ENCODE measurements at places on chromosomes 3 and 15.

GRCh38 chr3:12405432-12406272 lies 78.6 kb upstream of the TSEN2 start:
- peak; percentile 82 for DNase-seq

DNA sequence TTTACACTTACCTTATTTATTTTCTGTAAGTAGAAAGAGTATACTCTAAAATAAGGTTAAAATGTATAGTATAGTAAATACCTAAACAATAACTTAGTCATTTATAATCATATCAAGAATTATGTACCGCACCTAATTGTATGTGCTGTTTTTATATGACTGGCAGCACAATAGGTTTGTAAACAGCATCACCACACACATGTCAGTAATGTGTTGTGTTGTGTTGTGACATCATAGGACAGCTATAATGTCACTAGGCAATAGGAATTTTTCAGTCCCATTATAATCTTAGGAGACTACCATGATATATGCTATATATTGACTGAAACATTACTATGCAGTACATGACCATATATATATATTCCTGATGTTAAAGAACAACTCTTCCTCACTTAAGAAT lies 99.9 kb upstream of the CNTN4 start:
- no peak for DNase-seq

GRCh38 chr15:90598031-90598577 lies 68.4 kb downstream of the CRTC3 start:
- DNase-seq, result no peak

DNA sequence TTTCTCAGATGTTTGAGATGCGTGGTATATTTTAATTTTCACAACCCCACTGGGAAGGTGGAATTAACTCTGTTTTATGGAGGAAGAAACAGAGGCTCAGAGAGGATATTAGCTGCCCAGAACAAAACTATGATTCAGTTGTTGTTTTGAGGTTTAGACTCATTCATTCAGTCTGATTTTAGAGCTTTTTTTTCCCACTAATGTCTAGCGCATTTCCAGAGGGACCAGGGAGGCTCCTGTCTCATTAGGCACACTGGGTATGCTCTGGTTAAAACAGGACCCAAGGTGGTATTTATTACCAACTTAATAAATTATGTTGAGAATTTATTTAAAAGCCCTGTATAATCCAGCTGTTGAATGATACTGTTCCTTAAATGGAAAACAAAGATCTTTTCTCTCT lies 272.0 kb upstream of the RGMA start:
- no peak for DNase-seq

DNA sequence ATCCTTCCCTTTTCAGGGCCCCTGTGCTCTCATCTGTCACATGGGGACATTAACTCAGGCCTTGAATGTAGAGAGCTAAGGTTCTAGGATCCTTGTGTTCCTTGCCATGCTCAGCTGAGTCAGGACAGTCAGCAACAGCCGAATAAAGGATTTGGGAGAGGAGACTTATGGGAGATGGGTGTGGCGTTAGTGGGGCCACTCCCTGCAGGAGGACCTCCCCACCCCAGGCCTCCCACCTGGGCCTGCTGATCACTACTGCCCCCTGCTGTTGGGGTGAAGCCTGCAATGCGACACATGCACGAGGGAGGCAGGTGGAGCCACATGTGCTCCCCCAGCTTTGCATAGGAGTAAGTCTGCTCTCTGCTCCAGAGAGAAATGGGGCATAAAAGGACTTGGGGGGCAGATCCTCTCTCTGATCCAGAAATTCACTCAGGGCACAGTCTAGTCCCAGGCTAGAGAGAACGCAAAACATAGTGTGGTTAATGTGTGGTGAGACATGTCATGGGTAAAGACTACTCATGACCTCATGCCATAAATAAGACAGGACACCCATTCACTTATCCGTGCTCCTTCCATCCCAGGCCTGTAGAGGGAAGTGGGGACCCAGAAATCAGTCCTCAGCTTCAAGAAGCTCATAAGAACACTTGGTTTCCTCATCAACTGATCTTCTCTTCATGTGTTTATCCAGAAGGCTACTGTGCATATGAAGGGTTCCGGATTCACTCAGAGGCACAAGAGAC lies 19.4 kb downstream of the RBP1 start:
- no peak for DNase-seq

DNA sequence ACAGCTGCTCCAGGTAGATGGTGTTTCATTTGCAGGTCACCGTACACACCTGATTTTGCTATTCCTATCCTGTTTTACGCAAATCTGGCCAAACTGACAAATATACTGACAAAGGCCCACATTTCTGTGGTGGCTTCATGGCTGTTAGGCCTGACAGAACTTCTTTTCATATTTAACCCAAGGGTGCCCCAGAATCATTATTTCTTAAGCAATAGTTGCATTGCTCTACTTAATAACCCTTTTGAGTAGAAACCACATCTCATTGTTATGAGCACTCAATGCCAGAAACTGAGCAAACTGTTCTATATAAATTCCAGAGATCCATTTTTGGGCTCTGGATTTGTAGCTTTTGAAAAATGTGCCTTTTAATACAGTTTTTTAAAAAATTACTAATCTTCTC lies 19.4 kb downstream of the ASTE1 start:
- no peak for DNase-seq

DNA sequence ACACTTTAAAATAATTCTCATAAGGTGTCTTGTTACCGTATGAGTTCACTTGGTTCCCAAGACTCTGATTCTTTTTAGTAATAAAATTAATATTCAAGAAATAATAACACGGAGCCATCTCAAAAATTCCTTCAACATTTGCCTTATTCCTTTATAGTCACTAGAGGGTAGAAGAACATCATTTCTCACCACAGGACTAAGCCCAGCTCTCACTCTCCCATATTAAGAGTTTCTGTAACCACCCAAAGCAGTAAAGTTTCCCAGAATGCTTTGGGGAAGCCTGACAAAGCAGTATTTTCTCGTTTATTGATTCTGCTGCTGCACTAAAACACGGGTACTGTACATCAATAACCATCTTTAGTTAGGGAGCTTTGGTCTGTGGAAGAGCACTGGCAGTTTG lies 114.9 kb downstream of the MCTP2 start:
- DNase-seq, result no peak

- peak; percentile 64 for DNase-seq
Observed at GRCh38 chr3:129626744-129627349, 20.4 kb upstream of the PLXND1 start.

- peak; percentile 47 for DNase-seq
Observed at GRCh38 chr3:66276705-66277274, 56.0 kb downstream of the SLC25A26 start.

DNA sequence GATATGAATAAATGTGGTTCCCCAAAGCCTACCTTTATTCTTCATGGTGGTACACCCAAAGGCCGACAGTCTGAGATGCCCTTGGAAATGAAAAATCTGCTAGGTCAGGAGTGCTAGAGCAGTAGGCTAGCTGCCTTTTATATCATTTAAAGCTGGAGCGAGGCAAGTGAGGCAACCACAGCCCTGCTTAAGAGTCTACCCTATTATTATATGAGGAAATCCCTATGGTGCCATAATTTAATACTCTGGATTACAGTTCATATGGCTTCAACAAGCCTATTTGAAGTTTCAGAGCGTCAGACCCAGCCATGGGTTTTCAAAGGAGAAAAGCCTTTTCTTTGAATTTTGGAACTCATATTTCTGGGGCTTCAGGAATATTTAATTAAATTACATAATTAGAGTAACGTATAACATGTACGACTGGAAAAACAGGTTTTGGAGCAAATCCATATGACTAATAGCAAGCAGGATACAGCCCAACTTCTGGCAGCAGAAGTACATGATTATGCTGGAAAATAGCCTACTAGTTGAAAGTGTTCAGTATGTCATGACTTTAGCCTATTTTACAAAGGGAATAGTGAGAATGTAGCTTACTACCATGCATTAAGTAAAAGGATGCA lies 18.0 kb upstream of the SLTM start:
- no peak for DNase-seq

DNA sequence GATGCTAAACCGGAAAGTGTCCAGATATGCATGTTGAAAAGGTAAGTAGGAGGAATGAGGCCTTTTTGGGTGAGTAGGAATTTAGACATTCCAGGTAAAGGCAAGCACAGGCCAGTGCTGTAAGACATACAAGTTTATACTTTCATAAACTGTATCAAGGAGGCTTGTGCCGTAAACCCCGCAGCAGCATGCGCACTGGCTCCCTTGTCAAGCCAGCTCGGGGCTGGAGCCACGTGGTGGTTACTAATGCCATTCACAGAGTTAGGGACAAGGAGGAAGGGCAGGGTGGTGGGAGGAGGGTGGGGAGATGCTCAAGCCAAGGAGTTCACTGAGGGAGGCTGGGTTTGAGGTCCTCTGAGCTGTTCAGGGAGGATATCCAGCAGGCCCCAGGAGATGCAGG lies 35.8 kb downstream of the PLD1 start:
- no peak for DNase-seq

DNA sequence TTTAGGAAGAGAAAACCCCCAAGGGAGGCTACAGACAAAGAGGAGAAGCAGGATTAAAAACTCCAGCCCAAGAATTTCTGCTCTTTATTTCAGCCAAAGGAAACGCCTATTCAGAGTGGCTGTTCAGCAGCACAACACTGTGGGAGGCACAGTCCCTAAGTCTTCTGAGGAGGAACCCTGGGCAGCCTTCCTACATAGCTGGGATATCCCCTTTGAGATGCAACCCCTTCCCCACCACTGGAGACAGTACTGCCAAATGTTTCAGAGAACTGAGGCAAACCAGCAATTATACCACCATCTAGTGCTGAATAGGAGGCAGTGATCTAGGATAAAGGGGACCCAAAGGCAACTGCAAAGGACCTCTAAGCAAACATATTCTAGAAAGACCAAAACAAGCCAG lies 168.1 kb downstream of the VPS13C start:
- DNase-seq, result no peak

DNA sequence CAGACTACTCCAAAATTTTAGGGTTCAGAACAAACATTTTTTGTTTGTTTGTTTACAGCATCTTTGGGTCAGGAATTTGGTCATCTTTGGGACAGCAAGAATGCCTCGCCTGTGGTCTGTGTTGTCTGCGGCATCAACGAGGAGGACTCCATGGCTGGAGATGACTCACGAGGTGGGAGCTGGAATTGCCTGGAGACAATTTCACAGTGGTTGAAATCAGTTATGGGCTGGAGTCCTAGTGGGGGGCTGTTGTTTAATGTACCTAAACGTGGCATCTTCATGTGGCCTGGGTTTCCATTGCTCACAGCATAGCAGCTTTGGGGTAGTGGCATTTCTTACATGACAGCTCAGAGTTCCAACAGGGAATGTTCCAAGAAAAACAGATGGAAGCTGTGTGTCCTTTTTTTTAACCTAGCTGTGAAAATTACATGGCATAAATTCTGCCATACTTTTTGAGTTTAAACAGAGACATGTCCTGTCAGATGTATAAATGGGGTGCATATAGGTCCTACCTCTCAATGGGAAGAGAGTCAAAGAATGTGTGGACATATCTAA lies 507.3 kb upstream of the CBLB start:
- no peak for DNase-seq

DNA sequence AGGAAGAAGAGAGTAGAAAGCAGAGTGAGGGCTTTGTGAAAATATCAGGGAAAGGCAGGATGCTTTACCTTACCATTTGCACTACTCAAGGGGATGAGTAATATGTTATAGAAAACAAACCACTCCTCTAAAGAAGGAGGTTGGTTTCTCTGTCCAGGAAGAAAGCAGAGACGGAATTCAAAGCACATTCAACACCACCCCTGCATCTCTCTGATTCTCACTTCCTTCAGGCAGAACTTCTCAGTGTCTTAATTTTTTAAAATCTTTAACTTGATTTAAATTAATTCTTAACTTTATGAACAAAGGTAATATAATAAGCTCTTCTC lies 82.4 kb downstream of the NR2F2 start:
- no peak for DNase-seq

GRCh38 chr3:52077925-52078324 lies 21.6 kb upstream of the DUSP7 start:
- DNase-seq, result no peak

DNA sequence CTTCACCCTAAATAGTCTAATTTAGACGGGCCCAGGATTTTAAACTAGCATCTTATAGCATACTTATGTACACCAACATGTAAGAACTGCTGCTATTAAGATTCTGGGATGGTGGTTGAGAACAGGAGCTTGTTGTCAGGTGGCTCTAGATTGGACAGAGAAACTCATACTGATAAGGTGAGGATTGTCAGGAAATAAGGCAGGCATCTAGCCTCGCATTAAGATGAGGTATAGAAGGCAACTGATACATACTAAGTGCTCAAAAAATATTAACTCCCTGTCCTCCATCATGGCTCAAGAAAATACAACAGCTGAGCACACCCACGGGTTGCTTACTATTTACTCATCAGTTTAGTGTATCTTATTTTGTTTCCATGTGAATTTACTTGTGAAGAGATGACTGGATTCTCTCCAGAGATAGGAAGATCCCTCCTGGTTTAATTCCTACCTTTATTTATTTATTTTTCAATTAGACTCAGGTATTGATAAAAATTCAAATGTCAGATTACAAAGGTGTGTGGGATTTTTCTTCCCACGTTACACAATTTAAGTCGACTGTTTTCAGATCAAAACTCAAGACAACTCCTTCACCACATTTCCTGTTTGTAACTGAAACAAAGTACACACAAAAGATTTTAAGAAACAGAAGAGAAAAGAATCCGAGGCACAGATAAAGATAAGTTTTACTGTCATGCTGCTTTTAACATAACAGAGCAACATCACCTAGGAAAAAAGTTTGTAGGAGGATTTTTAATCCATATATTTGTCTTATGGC lies at the start of gene TRAT1:
TRAT1 (plus strand) TSS at position 664 of the 775 bp plus-strand sequence. CDS start 142 bp downstream, outside the sequence.
- DNase-seq, result no peak

DNA sequence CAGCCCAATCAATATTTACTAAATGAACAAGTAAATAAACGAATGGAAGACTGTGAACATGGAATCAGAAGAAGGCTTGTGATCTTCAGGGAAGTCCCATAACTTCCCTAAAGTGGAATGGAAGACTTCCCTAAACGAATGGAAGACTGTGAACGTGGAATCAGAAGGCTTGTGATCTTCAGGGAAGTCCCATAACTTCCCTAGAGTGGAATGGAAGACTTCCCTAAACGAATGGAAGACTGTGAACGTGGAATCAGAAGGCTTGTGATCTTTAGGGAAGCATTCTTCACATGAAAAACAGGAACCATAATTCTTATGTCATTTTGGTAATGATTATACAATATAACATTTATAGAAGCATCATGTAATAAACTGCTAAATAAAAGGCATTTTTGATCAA lies 38.8 kb downstream of the EOGT start:
- no peak for DNase-seq

DNA sequence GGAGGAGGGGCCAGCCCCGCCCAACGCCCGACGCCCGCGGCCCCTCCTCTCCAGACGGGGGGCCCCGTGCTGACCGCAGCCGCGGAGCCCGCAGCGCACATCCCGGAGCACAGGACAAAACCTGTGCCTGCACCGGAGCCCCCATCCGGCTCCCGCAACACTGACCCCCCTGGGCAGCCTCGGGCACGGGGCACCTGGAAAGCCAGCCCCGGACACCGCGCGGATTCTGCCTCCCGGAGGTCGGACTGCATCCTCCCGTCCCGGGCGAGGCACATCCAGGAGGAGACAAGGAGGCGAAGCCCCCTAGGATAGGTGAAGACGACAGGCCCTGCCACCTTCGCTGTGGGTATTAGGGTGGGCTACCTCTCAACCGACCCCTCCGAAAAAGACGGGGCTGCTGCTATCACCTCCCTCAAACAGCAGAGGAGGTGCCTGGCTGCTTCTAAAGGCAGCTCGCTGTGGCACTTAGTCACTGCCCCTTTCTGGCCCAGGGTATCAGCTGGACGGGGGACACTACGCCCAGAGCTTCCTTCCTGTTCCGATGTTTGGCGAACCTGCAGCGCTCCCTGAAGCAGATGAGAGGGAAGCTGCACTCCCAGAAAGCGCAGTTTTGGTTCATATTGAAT lies 10.6 kb downstream of the XXYLT1 start:
- DNase-seq, result no peak

GRCh38 chr15:69094124-69094921 lies 66.1 kb upstream of the GLCE start:
- DNase-seq, result no peak
